ENCODE measurements at places on chromosomes 13 and 19.

DNA sequence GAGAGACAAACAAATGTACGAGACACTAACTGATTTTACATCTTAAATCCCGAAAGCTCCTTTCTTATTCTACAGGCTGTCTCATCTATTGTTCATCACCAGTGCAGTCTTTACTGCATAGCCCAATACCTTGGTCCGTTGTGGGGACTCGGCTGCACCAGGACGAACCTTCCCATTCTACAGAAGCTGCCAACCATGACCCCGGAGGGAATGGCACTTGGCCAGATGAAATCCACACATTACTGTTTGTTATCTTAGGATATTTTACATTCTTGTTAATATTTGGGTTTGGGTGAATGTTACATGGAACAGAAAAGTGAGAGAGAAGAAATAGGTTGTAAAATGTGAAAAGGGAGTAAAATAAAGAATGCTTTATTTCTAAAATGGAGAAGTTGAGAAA is 195.1 kb downstream of the RFC3 start:
- DNase-seq = no peak

DNA sequence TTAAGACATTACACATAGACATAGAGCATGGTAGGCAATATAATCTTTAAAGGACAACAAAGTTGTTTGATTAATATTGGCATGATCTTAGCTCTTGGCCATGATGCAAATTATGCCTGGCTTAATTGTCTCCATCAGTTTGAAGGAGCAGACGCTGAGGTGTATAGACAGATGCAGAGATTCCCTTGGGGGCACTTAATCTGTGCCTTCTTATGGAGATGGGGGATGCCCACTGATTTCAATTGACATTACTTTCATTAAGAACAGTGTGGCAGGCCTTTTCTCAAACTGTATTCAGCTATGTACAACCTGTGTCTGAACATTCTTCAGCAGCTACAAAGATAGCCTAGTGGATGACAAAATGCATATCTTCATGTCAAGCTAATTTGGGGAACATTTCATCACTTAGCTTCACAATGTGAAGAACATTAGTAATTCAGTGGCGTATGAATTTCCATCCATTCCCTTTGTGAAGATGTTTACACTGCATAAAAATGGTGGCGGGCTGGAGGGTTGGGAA is 85.3 kb upstream of the MYCBP2 start:
- no peak for DNase-seq

DNA sequence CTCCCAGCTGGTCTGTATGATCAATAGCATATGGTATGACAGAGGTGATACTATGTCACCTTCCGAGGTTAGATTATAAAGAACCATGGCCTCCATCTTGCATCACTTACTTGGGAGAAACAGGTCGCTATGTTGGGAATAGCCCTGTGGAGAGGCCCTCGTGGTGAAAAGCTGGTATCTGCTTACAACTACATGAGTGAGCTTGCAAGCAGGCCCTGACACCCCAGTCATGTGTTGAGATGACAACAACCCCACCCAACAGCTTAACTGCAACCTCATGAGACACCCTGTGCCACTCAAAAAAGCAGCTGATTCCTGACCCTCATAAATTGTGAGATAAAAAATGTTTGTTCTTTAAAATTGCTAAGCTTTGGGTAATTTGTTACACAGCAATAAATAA is 18.8 kb downstream of the MTRF1 start:
- DNase-seq = no peak

GRCh38 chr19:30783936-30784335 is 411.8 kb downstream of the ZNF536 start:
- no peak for DNase-seq

DNA sequence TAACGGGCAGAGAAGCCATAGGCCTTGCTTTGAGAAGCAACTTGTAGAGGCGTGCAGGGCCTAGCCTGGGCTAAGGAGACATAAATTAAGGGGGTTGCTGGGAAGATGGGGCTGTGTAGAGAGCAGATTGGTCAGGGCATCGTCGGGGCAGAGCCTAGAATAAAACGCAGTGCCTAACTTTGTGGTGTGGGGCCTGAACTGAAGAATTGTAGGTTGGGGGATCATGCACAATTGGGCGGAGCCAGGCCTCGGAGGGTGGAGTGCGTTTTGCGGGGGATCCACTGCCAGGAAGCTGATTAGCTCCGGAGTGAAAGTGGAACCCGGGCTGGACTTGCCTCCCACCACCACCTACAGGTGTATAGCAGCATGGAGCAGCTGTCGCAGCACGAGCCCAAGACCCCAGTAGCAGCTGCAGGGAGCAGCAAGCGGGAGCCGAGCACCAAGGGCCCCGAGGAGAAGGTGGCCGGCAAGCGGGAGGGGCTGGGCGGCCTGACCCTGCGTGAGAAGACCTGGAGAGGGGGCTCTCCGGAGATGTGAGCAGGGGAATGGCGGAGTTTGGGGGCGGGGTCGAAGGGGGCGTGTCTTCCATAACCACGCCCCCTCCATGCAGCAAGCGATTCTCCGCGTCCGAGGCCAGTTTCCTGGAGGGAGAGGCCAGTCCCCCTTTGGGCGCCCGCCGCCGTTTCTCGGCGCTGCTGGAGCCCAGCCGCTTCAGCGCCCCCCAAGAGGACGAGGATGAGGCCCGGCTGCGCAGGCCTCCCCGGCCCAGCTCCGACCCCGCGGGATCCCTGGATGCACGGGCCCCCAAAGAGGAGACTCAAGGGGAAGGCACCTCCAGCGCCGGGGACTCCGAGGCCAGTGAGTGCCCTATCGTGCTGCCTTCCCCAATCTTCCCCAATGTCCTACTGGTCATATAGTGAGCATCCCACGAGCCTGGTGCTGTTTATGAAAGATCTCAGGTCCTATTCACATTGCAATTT is 13.8 kb downstream of the DNASE2 start:
- peak; percentile 91 for DNase-seq

DNA sequence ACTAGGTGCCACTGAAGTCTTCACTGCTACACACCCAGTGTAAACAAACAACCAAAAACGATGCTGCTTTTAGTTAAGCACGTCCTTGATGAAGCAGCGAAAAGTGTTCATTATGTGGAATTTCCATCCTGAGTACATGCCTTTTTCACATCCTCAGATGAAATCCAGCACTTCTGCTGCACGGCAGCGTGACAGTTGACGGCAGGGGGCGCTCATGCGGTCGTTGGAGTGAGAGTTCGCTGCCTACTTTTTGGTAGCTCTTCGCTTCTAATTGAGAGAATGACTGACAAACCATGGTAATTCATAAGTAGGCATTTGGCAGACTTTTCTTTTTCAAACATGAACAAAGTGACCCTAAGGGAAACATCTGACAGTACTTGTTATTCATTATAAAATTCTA is 1124.9 kb downstream of the EFNB2 start:
- DNase-seq = peak; percentile 83
